ENCODE measurements at places on chromosomes 7 and 10.
A peak's percentile ranks its signal among the peaks of the same experiment; 100 is the strongest.

- DNase-seq = no peak
Measured at GRCh38 chr7:47502240-47502877, 79.6 kb downstream of the TNS3 start.

- no peak for DNase-seq
Measured at GRCh38 chr7:29394321-29394720, 169.3 kb upstream of the PRR15 start.

DNA sequence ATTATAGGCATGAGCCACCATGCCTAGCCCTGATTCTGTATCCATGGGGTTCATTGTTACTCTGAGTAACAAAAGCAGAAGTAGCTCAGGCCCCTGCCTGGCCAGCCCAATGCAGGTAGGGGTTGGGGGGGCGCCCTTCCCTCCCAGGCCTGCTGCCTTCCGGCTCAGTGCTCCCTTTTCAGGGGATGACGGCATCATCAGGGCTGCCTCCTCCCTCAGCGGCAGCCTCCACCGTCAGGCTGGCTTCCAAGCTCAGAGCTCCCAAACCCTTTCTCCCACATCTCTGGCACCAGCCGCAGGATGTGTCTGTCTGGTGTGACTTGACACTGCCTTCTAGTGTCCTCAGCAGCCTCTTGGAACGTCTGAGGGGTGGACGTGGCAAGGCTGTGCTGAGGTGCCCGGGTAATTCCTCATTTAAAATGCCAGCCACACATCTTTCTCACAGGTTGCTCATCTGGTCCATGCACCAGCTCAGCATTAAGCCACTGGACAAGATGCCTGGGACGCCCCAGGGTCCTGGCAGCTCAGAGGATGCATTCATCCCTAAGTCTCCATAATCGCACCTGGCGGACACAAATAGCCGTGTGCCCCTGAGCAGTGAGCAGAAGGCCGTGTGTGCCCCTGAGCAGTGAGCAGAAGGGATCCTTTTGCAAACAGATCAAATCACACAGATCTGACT lies 38.2 kb downstream of the PAPOLB start:
- no peak for DNase-seq

DNA sequence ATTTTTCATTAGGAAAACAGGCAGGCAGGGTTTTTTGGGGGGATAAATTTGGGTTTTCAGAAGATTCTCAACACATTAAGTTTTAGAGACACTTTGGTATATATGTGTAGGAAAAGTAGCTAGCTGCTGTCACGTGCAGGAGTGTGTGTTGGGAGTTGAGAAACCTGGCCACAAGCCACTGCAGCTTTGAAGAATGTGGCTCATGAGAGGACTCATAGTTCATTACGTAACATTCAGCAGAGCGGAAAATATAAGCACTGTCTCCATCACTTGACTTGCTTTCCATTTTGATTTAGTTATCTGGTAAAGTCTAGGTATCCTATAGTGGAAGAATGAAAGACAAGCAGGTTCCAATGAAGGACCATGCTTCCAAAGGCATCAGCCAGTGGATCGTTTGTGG lies 31.2 kb downstream of the SMNDC1 start:
- no peak for DNase-seq

DNA sequence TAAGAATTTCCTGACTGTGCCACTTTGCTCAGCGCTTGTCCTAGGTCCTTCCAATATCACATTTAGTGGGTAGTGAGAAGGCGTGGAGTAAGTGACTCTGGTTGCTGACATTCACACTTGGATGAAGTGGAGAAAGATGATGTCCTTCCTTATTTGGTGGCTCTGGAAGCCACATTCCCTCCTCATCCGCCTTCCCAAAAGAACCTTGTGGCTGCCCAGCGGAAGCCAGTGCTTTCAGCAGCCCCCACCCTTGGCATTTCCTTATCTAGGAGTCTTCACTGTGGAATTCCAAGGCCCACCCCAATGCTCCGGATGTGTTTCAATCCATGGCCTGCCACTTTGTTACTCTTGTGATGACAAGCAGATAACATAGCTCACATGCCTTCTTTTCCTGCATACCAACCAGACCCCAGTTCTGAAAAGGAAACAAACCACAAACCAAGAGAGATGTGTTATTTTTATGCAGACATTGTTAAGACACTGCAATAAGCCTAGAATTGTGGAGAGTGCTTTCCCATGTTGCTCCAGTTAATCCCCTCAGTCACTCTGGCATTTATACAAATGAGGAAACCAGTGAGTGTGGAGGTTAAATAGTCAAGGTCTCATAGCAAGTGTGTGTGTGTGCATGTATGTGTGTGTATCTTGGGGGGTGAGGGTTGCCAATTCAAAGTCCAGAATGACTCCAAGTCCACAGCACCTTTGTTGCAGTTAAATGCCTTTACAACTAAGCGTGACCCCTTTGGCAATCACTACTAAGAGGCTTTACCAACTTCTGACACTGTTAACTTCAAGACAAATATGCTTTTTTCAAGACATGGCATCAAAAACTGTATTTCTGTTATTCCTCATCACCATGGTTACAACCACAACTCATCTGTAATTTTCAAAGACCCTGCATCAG lies 10.3 kb upstream of the ANKRD1 start:
- peak; percentile 65 for DNase-seq

GRCh38 chr7:133165529-133165928 lies 83.6 kb upstream of the CHCHD3 start:
- no peak for DNase-seq

DNA sequence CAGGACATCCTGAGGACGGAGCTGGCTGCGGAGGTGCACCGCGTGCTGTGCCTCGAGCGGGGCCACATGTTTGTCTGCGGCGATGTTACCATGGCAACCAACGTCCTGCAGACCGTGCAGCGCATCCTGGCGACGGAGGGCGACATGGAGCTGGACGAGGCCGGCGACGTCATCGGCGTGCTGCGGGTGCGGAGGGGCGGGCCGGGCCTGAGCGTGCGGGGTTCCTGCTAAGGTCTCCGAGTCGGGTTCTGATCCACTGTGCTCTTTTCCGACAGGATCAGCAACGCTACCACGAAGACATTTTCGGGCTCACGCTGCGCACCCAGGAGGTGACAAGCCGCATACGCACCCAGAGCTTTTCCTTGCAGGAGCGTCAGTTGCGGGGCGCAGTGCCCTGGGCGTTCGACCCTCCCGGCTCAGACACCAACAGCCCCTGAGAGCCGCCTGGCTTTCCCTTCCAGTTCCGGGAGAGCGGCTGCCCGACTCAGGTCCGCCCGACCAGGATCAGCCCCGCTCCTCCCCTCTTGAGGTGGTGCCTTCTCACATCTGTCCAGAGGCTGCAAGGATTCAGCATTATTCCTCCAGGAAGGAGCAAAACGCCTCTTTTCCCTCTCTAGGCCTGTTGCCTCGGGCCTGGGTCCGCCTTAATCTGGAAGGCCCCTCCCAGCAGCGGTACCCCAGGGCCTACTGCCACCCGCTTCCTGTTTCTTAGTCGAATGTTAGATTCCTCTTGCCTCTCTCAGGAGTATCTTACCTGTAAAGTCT lies 10.4 kb downstream of the ATG9B start:
- no peak for DNase-seq

- no peak for DNase-seq
Measured at GRCh38 chr7:30674420-30674819, 7.8 kb downstream of the CRHR2 start.

GRCh38 chr10:50511492-50512213 lies 112.1 kb downstream of the SGMS1 start:
- DNase-seq = no peak
